ENCODE measurements at places on chromosomes 2 and 18.
A peak's percentile ranks its signal among the peaks of the same experiment; 100 is the strongest.

DNA sequence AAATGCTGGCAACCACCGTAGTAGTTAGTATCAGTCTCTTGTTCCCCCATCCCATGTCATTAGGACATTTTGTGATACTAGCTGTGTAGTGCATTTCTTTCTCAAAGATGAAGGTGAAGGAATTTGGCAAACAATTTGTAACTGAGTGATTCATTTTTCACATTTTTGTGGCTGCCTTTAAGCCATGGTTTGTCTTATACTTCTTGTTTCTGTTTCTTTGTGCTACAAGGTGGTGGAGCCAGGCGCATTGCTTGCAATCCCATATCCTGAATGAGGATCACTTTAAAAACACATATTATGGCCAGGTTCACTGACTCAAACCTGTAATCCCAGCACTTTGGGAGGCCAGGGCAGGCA is 40.6 kb downstream of the GPD2 start:
- DNase-seq: peak; percentile 84

GRCh38 chr2:131125195-131125757 is 20.1 kb downstream of the PLEKHB2 start:
- DNase-seq: no peak

DNA sequence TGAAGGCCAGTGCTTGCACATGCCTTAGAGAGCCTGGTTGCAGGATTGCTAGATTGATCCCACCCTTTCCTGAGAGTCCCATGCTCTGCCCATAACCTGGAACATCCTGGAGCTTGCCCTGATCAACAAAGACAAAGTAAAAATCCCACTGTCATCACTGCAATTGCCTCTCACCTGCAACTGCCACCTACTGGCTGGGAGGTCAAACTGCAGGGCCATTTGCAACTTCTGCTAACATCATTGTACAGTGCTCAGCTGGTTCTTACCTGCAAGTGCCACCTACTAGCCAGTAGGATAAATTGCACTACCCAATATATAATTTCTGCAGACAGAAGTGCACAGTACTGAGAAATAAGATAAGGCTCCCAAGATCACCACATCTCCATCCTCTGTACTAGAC is 947.5 kb downstream of the CPS1 start:
- DNase-seq: no peak

GRCh38 chr18:23553887-23554286 is 32.4 kb downstream of the NPC1 start:
- DNase-seq: no peak

DNA sequence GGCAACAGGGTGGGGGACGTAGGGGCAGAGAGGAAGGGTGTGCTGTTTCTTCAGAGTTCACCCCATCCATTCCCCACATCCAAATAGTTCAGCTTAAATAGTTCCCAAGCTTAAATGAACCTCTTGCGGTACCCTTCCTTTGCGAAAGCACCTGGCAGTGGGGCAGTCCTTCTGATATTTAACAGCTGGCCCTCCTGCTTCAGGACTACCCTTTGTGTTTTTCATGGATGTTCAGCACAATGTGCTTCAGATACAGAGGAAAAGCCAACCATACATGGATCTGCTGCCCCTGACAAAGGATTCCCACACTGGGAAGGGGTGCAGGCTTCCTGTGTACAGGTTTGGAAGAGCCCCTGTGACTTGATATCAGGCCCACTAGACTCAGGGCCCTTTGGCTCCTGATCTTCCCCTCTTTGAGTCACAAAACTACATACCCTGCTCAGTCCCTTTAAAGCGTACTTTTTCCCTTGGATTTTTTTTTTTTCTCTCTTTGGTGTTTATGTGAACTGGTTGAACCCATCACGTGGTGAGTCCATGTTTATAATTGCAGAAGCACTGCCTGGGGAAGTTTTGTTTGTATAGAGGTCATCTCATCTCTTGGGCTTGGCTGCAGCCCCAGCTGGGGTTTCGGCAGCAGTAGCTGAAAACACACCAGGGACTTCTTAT is 45.3 kb upstream of the IGFBP5 start:
- DNase-seq: no peak

GRCh38 chr2:235945608-235946140 is 222.5 kb downstream of the GBX2 start:
- DNase-seq: no peak

- DNase-seq: no peak
Observed at GRCh38 chr2:71336384-71336783, 4.8 kb downstream of the ZNF638 start.

- DNase-seq: peak; percentile 48
Observed at GRCh38 chr18:32974421-32975162, 201.8 kb upstream of the KLHL14 start.

DNA sequence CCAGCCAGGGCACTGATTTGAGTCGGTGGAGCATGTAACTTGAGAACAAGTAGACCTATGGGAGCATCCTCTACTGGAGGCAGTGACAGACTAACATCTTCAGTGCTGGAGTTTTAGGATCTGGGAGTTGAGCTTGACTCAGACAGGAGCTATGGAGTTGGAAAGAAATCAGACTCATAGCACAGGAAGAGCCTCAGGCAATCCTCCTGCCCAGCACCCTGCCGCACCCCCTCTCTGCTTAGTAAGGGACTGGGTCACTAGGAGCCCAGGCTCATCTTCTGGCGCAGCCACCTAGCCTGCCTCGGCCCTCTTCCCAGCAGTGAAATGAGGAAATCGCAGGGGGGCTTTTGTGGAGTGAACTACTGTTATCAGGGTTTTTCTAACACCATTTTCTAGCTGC is 3.6 kb downstream of the ARID5A start:
- DNase-seq: peak; percentile 37

- DNase-seq: no peak
Observed at GRCh38 chr2:216159144-216159543, 50.0 kb downstream of the XRCC5 start.

- no peak for DNase-seq
Observed at GRCh38 chr2:227473122-227473461, 1.1 kb downstream of the AGFG1 start.

GRCh38 chr18:35620765-35621164 is 39.2 kb downstream of the GALNT1 start:
- no peak for DNase-seq

DNA sequence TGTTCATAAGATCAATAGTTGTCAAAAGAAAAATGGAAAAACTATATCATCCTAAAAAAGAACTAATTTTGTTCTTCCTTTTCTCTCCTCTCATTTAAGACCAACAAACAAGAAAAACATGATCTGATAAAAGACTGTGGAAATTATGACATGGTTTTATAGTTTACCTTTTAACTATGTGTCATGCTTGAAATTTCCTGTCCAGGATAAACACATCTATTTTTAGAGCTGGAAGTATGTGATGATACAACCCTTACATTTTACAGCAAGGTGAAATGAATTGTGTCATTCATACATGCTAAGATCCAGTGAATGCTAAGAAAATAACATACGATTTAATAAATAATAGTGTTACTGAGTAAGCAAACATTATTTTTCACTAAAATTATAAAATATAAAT is 89.9 kb downstream of the GULP1 start:
- peak; percentile 31 for DNase-seq

GRCh38 chr18:10453261-10453805 is 1.1 kb upstream of the APCDD1 start:
- no peak for DNase-seq
